ENCODE measurements at places on chromosomes 7 and 10.

GRCh38 chr7:24660546-24660945 is 87.3 kb downstream of the PALS2 start:
- DNase-seq, result no peak

DNA sequence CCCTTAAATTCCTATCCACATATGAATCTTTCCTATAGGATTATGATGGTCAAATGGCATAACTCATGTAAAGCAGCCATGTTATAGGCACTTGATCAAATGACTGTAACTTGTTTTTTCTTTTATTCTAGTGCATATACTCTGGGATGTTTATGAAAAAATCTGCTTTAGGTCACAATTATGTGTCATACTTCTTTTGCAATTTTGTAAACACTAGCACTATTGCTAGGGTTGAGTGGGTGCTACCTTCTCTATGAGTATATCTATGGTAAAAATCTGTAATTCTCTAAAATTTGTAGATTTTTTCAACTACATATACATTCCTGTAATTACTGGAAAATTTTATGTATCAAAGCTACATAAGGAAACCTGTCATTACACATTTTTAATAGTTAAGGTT is 50.0 kb downstream of the HGF start:
- DNase-seq, result no peak

- no peak for DNase-seq
Measured at GRCh38 chr7:12194426-12194825, 16.7 kb upstream of the TMEM106B start.

- DNase-seq, result no peak
Measured at GRCh38 chr10:124563320-124564040, 101.9 kb downstream of the LHPP start.

Data from HCT116 (cell line).